ENCODE measurements at places on chromosomes 6 and 20.
A peak's percentile ranks its signal among the peaks of the same experiment; 100 is the strongest.

GRCh38 chr6:32969685-32970412 lies 1.5 kb downstream of the BRD2 start:
- no peak for DNase-seq

DNA sequence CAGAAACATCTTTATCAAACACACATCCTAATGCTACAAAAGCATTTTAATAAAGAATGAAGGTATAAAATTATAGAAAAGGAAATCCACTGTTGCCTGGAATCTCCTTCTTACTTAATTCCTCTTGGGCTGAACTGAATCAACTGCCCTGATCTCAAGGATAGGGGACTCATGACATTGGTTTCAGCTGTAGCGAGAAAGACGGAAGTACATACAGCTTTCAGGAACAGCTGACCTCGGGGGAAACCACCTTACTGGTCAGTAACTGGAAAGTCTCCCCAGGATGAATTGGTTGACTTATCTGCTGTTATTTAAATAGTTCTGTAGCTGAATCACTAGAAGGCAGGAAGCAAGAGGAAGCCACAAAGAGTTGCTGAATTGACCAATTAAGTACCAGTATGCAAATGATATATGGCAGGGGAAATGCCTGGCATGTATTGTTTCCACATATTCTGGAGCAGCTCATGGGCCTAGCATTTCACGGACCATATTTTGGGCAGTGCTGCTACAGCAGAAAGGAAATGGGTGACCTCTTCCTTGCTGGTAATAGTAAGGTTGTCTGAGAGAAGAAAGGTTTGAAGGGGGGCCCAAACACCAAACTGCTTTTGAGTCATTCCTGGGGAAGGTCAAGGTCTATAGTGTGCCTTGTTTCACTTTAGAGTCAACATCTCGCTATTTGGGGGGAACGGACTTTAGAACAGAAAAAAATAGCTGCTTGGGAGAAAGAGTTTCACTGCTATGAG lies 43.7 kb upstream of the MAP7 start:
- DNase-seq, result no peak

DNA sequence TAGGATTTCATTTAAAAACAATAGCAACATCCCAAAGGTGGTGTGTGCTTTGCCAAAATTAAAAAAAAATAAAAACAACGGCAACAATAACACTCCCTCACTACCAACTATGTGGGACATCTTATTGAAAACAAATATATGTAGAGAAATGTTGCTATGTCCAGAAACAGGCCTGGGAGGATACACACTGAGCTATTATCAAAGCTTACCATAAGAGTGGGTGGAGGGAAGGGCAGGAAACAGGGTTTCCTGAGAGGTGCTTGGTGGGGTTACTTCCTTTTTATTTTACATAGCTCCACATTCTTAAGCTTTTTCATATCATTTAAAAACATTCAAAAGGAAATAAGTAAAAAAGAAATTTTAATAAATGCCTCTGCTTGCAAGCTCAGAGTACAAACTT lies 150.0 kb upstream of the RIPOR2 start:
- no peak for DNase-seq

DNA sequence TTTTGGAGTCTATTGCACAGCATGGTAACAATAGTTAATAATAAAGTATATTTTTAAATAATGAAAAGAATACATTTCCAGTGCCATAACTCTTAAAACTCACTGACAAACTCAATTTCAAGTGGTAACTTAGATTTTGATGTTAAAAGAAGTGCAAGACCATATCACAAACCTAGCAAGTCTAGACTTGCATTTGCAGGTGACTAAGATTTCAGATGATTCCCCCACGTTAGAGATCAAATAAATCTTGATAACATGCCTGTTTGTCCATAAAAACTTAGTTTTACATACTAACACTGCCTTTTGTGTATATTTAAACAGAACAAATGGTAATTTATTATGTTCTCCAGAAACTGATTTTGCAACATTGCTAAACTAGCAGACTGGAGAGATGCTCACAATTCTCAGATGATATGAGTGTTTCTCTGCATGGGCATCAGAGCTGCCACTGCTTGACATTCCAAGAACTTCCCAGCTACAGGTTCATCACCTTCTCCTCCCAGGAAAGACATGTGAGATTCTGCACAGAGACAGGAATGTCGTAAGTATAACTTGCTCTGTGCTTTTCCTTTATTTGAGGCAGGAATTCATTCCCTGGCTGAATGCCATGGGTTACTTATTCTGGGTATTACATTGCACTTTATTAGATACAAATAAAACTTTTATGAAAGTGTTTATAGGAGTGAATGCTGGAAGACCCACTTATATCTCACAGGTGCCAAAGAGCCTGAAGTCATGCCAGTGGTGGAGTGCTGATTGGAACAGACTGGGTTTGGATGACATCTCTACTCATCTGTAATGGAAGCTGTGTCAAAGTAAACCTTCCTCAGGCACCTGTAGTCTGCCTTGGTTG lies 160.2 kb upstream of the FOXA2 start:
- DNase-seq, result no peak

DNA sequence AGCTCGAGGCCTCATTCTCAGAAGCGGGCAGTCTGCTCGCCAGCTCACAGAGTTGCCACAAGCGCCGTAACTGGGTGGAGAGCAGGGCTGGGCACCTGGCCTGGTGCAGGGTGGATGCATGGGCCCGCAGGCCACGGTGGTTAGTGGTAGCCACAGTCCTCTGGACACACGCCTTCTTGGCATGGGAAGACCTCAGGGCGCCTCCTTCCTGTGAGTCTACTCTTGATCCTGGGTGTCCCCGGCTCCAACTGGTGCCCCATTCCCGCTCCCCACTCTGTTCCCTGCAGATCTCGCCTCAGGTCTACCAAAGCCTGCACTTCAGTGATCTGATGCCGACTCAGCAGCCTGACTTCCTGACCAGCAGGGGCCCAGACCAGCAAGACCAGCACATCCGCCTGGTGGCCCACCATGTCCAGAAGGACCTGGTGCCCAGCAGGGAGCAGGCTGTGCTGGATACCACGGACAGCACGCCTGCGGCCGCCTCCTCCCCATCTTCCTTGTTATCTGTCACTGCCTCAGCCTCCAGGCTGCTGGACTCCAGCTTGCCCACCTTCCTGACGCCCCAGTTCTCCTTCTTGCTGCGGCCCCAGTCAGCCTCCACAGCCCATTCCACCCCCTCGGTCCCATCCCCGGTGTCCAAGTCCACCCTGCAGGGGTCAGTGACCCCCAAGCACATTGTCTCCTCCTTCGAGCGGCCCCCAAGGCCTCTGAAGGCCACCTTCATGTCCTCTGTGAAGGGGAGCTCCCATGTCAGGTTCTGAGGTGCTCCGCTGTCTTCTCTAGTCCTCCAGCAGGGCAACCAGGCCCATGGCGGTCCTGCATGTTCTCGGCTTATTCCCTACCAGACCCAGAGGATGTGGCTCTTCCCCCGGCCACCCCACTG lies 43.1 kb downstream of the SUN5 start:
- no peak for DNase-seq

DNA sequence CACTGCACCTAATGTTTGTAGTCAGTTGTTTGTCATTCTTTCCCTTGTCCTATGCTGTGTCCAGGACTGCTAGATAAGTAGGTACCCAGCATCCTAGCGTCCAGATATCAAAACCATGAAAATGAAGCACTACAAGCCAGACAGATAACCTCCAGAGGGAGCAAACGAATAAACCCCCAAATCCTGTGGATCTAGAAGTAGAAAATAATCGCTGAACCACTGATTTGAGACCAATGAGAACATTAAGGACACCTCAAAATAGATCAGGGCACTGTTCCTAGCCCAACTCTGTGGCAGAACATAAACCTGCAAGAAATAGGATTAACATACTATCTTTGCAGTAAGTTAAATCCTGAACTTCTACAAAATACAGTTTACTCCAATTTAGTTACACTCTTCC lies 1.1 kb upstream of the KLHL32 start:
- no peak for DNase-seq

DNA sequence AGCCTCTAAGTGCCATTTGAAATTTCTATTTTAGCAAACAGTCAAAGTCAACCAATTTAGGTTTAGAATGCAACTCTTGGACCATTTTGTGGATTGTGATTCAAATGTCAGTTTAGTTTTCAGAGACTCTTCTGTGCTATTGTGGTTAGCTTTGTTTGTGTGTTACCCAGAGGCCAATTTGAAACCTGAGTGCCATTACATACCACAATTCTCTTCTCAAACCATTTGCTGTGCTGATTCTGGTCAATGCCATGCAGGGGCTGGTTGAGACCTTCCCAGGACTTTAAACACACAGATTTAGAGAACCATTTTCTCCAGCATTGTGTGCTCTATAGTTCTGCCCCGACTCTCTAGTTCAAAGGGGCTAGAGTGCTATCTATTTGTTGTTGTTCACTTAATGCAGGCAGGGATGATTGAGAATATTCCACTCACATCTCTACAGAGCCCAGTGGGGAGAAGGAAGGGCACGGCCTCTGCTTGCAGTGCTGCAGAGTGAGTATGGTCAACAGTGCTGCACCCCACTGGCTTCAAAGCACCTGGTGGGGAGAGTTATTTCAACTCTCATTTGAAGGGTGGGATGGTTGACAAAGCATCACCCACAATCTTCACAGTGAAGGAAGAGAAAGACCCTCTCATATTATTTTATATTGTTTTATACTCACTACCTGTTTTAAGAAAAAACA lies 738.2 kb downstream of the COL12A1 start:
- no peak for DNase-seq

DNA sequence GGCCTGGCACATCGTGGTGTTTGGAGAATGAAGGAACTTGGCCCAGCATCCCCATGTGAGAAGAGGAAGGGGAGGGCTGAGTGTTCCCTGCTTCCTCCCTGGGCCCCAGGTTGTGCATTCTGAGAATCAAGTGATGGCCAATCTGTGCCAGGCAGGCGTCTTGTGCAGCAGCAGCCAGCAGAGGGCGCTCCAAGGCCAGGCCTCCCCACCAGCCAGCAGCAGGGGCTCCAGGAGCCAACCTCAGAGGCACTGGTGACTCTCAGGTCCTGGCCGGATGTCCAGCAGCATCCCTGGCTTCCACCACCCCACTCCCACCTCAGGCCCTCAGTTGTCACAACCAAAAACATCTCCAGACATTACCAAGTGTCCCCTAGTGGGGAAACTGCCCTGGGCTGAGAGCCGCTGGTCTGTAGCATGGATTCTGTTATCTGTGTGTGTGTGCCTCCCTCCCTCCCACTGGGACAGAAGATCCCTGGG lies 192.0 kb downstream of the PREX1 start:
- no peak for DNase-seq

DNA sequence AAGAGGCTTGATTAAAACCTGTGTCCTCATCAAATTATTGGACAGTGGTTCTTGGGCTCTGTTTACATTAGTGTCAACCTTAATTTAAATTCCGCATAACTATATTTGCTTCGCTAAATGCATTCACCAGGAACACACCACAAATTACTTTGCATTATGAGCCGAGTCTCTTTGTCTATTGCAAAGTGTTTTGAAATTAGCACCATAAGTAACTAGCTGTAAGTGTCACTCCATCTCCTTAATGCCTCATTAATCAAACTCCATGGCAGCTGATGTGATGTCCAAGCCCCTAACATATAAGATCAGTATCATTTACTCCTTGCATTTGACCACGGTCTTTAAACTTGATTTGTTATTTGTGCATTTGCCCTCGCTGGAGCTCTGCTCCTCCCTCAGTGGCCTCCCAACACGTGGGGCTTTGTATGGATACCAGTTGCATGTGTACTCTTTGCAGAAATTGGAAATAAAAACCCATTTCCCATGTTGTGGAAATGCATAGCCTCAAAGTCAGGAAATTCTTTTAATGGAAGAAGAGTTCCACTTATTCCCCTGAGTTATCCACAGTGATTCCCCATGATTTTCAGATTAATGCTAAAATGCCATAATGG lies 24.6 kb downstream of the FOXA2 start:
- DNase-seq, result no peak

DNA sequence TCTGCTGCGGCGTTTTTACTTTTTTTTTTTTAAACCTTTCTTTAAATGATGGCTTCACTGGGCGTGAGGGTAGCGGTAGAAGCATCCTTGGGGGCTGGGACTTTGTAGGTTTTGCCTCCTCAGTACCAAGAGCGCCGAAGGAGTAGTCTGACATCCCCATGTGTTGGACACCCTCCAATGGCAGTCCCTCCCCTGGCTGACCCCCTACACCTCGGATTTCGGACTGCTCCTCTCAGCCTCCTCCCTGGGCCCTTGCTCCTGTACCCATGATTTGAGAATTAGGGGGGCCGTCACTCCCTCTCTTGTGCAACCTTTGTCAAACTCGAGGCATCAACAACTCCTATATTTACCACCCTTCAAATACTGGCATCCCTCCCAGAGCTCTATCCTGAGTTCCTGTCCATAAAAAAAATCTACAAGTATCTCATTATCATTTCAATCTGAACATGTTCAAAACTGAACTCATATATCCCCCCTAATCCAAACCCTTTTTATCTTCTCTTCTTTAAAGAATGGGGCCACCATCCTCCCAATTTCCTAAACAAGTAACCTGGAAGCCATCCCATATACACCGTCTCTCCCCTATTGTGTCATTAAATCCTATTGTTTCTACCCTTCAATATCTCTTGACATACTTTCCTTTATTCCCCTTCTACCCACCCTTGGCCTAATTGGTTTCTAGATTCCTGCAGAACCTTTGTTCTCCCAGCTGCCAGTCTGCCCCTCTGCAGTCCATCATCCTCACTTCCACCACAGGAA lies 1.2 kb upstream of the ARFGEF3 start:
- no peak for DNase-seq

GRCh38 chr6:103178193-103178592 lies 1681.5 kb downstream of the HACE1 start:
- DNase-seq, result no peak

- DNase-seq, result peak; percentile 1
These were observed 40.4 kb upstream of the HMGA1 start for GRCh38 chr6:34196116-34196832.

DNA sequence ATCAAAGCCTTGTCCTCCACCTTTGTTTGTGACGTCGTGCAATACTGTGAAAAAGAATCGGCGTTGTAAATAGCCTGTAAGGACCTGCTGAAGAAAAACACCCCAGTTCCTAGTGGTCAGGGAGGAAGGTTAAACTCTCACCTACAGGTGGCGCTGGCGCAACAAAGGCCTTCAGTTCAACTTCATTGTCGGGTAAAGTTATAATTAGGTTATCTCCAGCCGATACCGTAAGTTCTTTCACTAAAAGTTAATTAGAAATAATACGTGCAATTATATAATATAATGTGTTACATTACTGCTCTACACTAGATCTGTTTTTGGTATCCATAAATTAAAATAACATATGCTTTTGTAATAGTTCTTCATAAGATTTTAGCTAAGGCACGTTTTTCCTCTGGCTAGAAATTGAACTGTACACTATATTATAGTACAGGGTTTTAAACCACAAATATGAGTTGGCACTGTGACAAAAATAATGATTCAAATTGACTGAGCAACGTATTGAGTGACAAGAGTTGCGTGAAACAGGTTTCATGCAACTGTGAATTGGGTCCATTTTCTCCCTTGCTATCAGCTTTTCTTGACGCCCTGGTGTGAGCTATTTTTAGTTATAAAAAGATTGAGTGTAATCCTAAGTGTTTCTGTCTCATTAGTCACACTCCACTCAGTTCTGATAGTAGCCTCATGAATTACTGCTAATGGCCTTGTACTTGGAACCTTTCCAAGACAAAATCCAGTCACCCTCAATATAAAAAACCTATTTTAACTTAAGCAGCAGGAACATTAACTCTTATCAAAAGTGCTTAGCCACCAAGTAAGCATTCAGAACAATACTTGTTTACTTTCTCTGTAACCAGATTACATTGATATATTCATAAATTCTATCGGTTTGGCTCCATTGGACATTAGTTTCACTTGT lies 62.3 kb downstream of the KIAA0319 start:
- peak; percentile 92 for DNase-seq

Measured in NCI-H187 treated with DMSO at 0.1 percent for 48 hours (cell line).